ENCODE measurements at places on chromosomes 1 and 21. TPM values are rescaled to one million over a fixed set of nuclear protein-coding genes. Genes with fewer than 3 reads are reported as not detected.

LCE2B gene
- not detected for total RNA-seq

SLAMF9 gene
- 0.41 TPM for total RNA-seq

DSCAM gene
- not detected for total RNA-seq

LAX1 gene
- not detected for total RNA-seq

ALX3 gene
- total RNA-seq: not detected

All from A549 treated with AZD2906 at 1 μM for 4 hours (cell line).